GM23248 (cell line): ENCODE measurements at places on chromosomes 6 and 20. TPM values are rescaled to one million over a fixed set of nuclear protein-coding genes. Genes with fewer than 3 reads are reported as not detected.

The GHRH gene
- polyA plus RNA-seq: not detected in 2 replicates

The CST5 gene
- not detected in 2 replicates for polyA plus RNA-seq

The EPHA7 gene
- not detected in 2 replicates for polyA plus RNA-seq

GRCh38 chr20:51258582-51259165 is 235.8 kb upstream of the KCNG1 start:
- peak; percentile 51 for DNase-seq
- H3K36me3 ChIP-seq: no peaks in the 10 kb centered on the region
- no peak overlapping the region for H3K4me3 ChIP-seq

DNA sequence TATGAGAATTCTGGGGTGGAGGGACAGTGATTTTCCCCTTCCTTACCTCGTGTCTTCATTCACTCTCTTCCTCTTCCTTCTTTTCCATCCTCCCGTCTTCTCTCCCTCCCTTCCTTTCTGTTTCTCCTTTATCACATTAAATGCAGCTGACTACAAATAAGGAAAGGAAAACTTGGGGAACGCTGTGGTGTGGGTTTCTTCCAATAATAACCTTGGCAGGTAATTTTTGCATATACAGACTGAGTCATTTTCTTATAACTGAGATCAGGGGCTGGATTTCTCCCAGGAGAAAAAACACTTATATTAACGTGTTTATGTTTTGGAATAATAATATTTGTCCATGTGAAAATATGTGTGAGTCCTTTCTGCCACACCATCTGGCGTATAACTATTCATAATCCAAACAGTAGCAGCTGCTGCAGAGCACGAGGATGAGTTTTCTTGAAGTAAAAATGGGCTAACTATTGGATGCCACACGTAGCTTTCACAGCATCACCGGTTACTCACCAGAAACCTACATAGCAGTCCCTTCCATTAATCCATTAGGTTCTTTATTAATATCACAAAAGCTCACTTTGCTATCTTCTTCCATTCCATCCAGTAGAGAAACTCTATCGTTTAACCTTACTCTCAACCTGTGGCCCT is 139.2 kb upstream of the SASH1 start:
- DNase-seq: peak; percentile 62
- no peaks in the 10 kb centered on the region for H3K27me3 ChIP-seq
- no peaks in the 10 kb centered on the region; the same call in 1 of the 2 replicates for H3K4me1 ChIP-seq
- H3K4me3 ChIP-seq: 0 out of 2 replicates have a peak overlapping the region, but pooled peaks have one; percentile 3
- H3K27ac ChIP-seq: peak overlapping the region; percentile 30
- H3K36me3 ChIP-seq: no peaks in the 10 kb centered on the region

DNA sequence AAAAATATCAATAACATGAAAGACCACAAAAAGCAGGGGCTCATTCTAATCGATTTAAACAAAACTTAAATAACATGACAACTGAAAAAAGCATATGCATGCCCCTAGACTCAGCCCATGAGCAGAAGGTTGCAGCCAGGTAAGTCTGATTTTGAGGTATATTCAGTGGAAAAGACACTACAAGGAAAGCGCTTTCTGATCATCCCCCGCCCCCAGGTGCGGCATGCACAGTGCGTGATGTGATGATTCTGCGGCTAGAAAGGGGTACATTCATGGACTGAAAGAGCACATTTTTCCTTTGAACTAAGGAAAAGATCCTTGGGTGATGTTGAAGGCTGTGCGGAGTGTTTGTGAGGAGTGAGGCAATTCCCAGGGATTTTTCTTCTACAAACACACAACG is 16.9 kb upstream of the FOXC1 start:
- DNase-seq: no peak
- peaks cover 40% of the 10 kb centered on the region for H3K27me3 ChIP-seq
- H3K4me3 ChIP-seq: no peak overlapping the region
- peaks cover 3% of the 10 kb centered on the region; the same call in 1 of the 2 replicates for H3K4me1 ChIP-seq
- no peak overlapping the region for H3K27ac ChIP-seq

GRCh38 chr6:135325624-135326424 is 144.7 kb downstream of the MYB start:
- 0 out of 2 replicates have a peak, but pooled peaks cover 3% of the 10 kb centered on the region for H3K36me3 ChIP-seq
- H3K27ac ChIP-seq: no peak overlapping the region
- H3K4me3 ChIP-seq: no peak overlapping the region
- H3K4me1 ChIP-seq: no peaks in the 10 kb centered on the region

GRCh38 chr6:105794239-105794638 is 291.9 kb upstream of the PRDM1 start:
- no peak overlapping the region for H3K27ac ChIP-seq
- peaks cover 30% of the 10 kb centered on the region for H3K4me1 ChIP-seq
- no peaks in the 10 kb centered on the region for H3K36me3 ChIP-seq
- H3K4me3 ChIP-seq: no peak overlapping the region
- H3K27me3 ChIP-seq: no peaks in the 10 kb centered on the region

GRCh38 chr20:13325033-13325432 is 104.0 kb downstream of the ISM1 start:
- no peaks in the 10 kb centered on the region for H3K4me1 ChIP-seq
- DNase-seq: peak; percentile 55
- H3K36me3 ChIP-seq: no peaks in the 10 kb centered on the region
- H3K27me3 ChIP-seq: 0 out of 2 replicates have a peak, but pooled peaks cover 3% of the 10 kb centered on the region
- H3K27ac ChIP-seq: no peak overlapping the region
